Hypothalamus (tissue), 51 donors: ENCODE measurements at places on chromosomes 13 and 19.

- DNase-seq: no peak
Observed at GRCh38 chr19:51751655-51752054, at the start of gene FPR1. FPR1 (minus strand) TSS chr19:51751878; CDS start chr19:51746994, 4,884 bp downstream.

GRCh38 chr19:3459089-3459881, 21.0 kb downstream of the SMIM24 start:
- peak; percentile 77 for DNase-seq

GRCh38 chr13:96984051-96984508, 10.2 kb downstream of the OXGR1 start:
- no peak for DNase-seq

DNA sequence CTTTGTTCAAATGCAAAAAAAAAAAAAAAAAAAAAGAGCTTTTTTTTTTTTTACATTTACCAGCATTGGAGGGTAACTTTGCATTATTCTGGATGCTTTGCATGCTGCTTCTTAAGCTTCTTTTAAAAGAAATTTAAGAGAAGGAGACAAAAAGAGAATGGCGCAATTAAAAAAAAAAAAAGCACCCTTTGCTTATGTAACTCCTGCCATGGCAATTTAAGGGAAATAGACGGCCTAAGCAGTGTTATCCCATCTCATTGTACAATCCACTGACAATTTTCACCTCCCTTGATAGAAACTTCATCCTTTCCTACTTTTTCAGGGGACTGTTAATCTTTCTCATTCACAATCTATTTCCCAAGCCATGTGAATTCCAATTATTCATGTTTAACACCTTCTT, 129.8 kb downstream of the KCTD12 start:
- DNase-seq: no peak

DNA sequence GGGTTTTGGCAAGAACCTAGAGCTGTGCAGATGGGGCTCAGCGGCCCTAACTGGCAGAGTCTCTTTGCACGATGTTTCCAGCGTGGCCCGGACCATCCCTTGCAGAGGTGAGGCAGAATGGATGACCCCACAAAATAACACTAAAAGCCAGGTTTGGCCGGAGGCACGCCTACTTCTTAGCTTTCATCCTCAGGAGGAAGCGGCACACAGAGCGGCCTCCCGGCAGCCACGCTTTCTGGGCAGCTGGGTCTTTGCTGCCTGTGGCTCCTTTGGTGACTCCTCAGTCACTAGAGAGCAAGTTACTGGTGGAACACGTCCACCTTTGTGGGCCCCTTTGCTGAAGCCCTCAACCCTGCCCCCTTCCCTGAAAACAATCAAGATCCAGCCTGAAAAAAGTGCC, 25.2 kb downstream of the TEX29 start:
- DNase-seq: no peak

DNA sequence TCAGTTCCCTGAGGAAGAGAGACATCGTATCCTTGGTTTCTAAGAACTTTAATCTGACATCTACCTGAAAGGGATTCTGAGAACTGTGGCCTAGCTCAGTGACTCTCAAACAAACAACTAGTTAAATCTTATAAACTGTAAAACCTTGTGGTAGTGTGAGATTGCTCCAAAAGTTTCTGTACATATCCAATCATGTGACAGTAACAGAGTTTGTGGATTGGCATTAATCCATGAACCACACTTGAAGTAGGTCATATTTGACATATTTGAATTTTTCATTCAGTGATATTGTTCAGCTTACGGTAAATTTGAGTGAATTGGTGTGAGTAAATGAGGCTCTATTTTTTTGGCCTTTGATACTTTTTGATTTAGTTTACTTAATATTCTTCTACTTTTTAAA, 15.0 kb downstream of the TDRD3 start:
- no peak for DNase-seq

- no peak for DNase-seq
Observed at GRCh38 chr13:67964986-67965385, 734.9 kb upstream of the PCDH9 start.

DNA sequence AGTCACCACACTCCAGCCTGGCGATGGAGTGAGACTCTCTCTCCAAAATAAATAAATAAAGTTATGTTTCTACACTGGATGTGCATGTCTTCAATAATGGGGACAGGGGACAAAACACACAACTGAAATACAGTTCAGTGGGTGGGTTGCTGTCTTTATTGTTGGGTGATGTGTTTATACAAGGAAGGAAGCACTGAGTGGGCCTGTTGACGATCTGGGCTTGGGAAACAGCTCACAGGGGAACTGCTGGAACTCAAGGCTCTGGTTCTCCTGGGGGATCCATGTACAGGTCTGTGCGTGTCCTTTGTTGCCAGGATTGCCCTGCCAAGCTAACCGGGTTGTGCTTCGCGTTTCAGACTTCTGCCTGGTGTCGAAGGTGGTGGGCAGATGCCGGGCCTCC, 18.9 kb downstream of the SPINT2 start:
- DNase-seq: no peak

DNA sequence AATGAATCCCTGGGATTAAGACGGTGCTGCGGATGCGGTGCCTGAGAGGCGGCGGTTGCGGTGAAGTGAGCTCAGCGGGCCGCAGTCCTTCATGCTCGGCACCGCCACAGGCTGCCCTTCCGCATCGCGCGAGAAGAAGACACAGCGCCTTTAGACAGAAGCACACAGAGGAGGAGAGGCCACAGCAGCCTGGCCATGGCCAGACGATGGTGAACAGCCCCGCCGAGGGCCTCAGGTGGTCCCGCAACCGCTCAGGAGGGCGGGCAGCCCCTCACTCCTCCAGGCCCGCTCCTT, 459.2 kb downstream of the MYO16 start:
- no peak for DNase-seq

- DNase-seq: no peak
Observed at GRCh38 chr13:29846475-29847256, 3.8 kb downstream of the UBL3 start.

DNA sequence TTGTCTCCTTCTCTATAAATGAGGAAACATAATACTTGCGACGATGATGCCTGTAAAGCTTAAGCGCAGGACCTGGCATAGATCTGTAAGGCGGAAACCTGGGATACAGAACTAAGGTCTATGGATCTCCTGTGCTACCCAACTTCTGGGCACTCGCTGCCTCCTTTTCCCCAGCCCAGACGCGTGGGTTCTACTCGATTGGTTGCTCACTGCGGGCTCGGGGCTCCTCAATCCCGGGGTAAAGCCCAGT, 615 bp upstream of the PSMC4 start:
- no peak for DNase-seq

GRCh38 chr13:99221567-99222239, 21.0 kb downstream of the UBAC2 start:
- DNase-seq: no peak

DNA sequence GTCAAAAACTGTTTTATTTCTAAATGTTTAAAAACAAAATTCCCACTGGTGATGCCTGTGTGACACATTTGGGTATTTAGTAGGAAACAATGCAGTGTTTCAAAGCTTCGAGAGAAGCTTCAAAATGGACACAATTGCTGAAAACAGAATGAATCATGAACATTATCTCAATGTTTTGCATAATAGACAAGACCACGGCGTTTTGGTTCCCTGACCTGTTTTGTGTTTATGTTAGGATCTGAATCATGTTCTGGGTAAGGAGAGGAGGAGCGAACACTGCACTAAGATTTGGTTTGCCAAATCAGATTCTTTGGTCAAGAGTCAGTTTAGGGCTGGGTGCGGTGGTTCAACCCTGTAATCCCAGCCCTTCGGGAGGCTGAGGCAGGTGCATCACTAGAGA, 42.2 kb downstream of the IFT88 start:
- no peak for DNase-seq

DNA sequence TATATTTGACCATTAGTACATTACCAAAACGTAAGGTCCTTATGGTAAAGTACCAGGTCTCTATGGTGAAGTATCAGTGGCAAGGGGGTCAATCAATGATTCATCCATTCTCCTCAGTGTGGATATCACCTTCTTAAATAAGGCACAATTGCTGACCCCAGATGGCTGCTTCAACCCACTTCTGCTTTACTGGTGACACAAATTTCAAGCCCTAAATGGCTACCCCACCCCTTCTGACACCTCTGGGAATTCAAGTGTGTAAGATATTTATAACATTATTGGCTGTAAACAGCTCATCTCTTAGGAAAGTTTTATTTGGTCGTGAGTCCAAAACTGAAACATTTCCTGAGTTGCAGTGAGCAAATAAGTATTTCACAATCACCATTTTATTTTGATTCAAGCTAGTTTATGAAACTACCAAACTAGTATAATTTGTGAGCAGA, 7.9 kb upstream of the WBP4 start:
- DNase-seq: no peak

DNA sequence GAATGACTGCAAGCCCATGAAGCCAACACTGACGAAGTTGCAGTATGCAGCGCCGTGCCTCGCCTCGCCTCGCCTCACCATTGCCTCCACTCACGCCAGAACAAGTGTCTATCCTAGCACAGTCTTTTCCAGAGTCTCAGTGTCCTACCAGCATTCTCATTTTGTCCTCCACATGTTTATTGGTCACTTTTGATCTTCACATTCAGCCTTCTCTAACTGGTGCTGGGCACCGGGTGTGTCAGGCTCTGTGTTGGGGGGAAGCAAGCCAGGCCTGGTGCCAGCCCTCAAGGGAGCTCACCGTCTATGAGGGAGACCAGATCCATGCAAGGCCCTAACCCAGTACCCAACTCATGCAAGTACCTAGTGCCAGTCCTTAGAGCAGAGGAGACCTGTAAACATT, 69.7 kb upstream of the GPR183 start:
- no peak for DNase-seq

DNA sequence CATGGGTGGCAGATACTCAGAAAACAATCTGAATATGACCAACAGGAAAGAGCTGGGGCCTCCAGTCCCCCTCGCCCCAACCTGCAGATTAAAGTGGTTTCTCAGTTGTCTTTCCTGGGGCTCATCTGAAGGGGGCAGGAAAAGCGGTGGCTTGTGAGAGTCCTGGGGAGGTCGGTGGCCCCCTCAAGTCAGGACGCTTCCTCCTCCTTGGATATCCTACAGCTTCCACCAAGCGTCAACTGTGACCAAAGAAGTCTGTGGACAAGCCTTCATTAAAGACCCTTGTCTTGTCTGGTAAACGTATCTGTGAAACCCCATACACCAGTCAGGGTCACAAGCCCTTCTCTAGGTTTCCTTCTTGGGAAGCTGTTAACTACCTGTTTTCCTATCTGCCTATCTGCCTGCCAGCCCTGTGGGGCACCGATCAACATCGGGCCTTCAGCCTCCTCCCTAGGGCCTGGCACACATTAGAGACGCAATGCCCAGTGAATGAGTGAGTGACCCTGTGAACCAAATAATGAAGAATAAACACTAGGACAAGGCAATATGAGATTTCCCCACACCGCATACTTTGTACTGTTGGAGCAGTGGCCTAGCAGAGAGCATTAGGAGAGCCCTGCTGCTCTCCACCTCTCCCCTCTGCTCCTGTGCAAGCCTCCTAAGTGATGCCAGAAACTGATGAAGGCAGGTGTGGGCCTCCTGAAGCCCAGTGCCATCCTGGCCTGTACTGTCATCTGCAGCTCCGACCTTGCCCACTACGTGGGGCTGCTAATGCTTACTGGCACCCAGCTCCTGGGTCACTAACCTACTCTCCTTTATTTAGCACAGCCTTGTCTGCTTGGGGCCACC, 1317.8 kb downstream of the UQCRFS1 start:
- DNase-seq: no peak

DNA sequence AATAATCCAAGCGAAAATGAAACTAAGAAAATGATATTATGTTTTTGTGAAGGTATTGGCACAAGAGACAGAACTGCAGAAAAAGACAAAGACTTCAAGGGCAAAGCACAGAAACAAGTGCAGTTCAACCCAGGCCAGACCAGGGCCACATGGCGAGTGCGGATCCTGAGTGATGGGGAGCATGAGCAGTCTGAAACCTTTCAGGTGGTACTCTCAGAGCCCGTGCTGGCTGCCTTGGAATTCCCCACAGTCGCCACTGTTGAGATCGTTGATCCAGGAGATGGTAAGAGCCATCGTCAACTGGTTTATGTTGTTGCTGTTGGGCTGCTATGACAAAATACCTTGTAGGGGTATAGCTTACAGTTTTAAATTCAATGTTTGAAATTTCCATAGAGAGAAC, 82.6 kb downstream of the FREM2 start:
- DNase-seq: no peak

- no peak for DNase-seq
Observed at GRCh38 chr19:45848922-45849321, 14.0 kb downstream of the SYMPK start.

DNA sequence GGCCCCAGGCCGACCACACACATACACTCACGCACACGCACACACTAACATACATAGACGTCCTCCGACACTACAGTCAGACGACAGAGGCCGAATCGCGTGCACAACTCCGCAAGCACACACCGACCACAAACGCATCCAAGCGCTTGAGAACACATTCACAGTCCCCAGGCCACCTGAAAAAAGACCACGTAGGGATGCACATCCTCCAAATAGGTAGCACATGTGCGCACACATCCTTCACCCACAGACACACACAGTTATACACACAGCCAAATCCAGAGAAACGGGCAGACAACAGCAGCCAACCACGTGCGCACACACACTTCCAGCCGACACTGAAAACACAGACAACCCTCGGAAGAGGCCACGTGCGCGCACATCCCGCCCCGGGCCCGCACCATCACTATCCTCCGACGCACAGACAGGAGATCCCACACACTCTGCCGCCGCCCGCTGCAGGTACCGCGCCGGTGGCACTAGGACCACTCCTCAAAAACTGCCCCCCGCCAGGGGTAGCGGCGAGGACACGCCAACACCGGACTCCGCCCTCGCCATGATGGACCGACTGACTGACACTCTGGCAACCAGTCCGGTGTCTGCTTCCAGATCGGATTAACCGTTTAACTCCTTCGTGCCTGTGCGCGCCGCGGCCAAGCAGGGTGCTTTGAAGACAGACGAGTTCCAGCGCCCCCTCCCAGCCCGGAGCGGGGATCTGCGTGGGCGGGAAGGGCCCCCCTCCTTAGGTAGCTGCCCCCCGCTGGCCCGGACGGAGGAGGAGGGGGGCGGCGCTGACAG, 493 bp upstream of the PDE4A start:
- DNase-seq: peak; percentile 25

DNA sequence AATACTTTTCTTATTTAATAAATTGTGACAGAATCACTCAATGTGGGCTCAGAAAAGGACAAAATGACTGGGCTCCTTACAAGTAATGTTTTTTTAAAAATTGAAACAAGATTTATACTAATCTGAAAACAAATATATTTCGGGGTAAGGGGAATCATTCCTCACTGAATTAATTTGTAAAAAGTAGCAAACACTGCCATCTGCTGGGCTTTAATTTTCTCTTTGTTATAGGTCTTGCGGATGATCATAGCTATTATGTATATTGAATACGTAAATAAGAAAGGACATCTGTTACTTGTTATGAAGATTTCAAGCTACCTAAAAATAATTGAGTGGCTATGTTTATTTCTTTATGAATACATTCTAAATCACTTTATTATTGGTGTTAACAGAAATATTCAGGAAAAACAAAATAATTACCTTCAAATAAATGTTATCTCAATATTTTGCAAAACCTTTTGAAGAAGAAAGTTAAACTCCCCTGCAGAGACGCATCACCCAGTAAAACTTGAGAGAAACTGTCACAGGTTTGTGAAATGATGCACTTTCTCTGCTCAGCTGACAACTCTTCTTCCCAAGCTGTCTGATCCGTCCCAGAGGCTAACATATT, 17.8 kb upstream of the ENOX1 start:
- no peak for DNase-seq
